Activated T-cell treated with anti-CD3 and anti-CD28 coated beads for 24 hours (primary cell): ENCODE measurements at places on chromosomes 11 and 22.
A peak's percentile ranks its signal among the peaks of the same experiment; 100 is the strongest.

- no peak for DNase-seq
Measured at GRCh38 chr11:67644042-67644441, 4.5 kb upstream of the TBX10 start.

GRCh38 chr11:66432597-66432996, 6.1 kb downstream of the MRPL11 start:
- no peak for DNase-seq

- DNase-seq: no peak
Measured at GRCh38 chr11:65997286-65997685, 4.7 kb downstream of the EIF1AD start.

DNA sequence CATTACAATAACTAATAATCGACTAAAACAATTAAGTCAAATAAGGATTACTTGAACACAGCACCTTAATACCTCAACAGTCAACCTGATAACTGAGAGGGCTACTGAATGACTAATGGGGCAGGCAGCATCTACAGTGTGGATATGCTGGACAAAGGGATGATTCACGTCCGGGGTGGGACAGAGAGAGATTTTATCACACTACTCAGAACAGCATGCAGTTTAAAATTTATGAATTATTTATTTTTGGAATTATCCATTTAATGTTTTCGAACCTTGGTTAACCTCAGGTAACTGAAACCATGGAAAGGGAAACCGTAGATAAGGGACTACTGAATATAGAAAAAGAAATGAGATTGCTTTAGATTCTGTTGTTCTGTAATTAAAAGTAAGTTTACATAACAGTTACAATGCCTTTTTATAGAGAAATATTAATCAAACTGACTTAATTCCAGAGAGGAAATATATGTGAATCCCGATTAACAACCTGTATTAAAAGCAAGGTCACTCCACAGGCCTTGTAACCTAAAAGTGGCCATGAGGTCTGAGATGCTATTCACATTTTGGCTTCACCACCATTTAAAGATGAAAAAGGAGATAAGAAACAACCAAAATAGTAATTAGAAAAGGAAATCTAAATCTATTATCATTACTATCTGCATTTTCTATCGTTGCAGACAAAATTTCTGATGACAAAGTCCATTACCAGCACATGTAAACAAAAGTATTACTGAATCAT, 119.0 kb upstream of the TP53AIP1 start:
- no peak for DNase-seq

DNA sequence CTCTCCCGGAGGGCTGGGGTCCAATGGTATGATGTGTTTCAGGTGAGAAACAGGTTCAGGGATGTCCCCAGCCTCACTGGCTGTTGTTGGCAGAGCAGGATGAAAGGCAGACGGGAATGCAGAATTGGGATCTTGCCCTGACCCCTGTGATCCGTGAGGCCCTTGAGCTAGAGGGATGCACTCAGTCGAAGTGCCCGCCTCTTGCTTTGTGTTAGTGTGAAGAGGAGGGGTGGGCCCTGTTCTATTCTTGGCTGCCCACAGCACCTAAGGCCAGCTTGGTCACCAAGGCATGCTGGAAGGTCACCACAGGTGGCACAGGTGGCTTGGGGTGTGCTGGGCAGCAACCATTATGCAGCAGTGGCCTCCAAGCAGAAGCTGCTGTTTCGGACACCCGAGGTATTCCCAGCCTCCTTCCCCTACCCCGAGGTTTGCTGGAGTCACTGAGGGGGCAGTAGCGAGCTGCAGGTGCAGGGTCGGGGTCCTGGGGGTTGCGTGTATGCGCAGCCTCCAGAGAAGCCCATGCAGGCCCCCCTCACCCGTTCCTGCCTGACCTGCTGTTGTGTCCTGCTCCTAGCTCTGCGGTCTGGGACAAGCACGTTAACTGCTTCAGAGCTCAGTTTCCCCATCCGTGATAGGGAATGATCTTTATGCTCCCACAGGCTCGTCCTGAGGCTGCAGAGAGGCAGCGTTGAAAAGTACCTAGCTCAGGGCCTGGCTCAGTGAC, 13.0 kb downstream of the LRP5 start:
- DNase-seq: no peak

DNA sequence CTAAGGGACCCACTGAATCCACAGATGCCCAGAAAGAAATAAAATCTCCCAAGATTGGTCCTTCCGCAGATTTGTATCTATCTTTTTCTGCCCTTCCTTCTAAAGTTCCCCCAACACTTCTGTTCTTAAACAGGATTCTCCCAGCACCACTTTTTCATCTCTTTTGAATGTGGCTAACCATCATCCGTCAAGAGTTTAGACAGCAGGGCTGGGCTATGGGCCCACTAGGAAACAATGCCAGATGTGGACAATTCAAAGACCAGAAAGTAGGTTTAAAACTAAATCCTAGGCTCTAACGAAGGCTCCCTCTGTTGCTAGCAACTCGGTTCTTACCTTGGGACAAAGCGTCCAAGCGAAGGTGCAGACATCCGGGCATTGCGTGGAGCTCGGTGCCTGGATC, 100.0 kb downstream of the AMBRA1 start:
- DNase-seq: no peak

- no peak for DNase-seq
Measured at GRCh38 chr11:80417681-80418080, 976.9 kb upstream of the TENM4 start.

DNA sequence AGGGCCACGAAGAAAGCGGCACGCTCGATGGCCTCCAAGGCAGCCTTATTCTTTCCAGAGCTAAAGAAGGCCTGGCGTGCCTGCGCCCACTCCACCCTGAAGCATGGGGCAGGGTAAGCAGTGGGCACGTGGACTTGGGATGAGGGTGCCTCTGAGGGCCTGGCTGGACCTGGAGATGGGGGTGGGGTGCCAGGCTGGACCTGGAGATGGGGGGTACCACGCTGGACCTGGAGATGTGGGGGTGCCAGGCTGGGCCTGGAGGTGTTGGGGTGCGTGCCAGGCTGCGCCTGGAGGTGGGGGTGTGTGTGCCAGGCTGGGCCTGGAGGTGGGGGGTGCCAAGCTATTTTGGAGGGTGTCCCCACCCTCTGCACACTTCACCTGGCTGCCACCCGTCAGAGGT, 5.3 kb downstream of the CPT1B start:
- no peak for DNase-seq

GRCh38 chr11:66860449-66860831, 3.6 kb downstream of the LRFN4 start:
- no peak for DNase-seq

DNA sequence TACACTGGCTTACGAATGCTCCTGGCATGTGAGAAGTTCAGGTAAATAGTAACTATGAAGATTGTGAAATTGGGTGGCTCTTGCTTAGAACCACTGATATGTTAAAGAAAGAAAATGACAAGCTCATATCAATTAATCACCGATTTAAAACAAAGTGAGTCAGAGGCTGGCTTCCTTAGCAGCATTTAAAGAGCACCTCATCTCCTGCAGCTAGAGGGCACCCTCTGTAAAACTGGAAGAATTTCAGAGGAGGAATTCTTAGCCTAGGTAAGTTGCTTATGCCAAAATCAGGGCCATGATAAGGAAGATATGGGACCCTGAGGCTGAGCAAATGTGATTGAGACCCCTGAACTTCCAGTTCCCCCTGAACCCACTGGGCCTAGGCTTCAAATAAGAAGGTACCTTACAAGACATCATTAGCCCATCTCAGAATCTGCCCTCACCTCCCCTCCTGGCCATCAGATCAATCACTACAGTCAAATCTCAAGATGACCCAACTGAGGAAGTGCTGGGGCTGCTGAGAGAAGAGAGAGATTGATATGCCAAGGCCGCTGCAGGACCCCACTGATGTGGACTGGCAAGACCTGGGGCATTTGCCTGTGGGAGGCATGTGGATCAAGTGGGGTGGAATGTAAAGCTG, 8.6 kb upstream of the CD3E start:
- DNase-seq: peak; percentile 44

DNA sequence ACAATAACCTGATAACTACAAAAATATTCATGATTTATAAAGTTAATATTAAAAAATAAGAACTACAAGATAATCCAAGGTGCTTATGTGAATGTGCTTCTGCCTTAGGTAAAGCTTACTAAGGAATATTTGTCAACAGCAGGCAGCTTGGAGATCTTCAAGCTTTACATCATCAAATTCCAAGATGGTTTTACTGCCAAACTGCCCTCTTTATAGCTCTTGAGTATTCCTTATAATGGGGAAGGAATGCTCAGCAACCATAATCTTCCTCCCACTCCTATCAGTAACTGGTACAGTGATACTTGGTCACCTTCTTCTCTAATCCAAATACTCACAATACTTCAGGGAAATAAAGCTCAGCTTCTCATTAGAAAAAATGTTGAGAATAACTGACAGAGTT, 30.1 kb downstream of the SBF2 start:
- DNase-seq: no peak

GRCh38 chr11:88435415-88435814, 97.9 kb upstream of the CTSC start:
- no peak for DNase-seq

GRCh38 chr11:133821776-133822175, 23.5 kb downstream of the SPATA19 start:
- DNase-seq: no peak

GRCh38 chr11:10592331-10592730, 23.9 kb upstream of the LYVE1 start:
- DNase-seq: no peak

DNA sequence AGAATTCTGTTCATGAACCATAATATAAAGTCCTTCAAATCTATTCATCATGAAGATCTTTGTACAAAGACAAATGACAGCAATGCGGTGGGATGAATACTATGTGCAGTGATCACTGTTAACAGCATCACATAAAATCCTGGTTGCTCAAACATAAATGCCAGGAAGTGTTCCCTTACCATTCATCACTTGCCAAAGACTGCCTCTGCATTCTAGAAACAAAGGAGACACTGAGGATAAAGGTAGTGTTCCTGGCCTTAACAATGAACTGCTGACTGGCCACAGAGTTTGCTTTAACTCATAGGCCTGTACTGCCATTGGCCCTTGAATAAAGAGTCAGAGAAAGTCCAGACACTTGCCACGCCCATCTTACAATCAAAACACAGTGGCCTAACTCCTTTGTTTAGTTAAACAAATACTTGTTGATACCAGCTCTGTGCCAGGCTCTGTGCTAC, 29.5 kb downstream of the C2CD3 start:
- DNase-seq: no peak

DNA sequence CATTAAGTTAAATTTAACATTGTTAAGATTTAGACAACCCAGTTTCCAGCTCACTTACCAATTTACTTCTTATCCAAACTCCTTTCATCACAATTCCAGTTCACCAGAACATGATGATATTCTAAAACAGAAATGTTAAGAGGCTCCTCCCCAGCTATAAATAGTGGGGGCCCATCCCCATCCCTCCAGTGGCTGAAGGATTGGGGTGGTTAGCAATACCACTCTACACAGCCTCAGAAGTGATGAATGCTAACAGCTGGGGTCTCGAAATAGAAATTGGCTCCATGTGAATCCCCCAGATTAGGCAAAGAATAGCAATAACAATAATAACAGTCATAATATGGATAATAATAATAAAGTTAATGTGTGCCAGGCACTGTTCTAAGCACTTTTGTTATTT, 97.9 kb upstream of the NCAM1 start:
- DNase-seq: no peak

DNA sequence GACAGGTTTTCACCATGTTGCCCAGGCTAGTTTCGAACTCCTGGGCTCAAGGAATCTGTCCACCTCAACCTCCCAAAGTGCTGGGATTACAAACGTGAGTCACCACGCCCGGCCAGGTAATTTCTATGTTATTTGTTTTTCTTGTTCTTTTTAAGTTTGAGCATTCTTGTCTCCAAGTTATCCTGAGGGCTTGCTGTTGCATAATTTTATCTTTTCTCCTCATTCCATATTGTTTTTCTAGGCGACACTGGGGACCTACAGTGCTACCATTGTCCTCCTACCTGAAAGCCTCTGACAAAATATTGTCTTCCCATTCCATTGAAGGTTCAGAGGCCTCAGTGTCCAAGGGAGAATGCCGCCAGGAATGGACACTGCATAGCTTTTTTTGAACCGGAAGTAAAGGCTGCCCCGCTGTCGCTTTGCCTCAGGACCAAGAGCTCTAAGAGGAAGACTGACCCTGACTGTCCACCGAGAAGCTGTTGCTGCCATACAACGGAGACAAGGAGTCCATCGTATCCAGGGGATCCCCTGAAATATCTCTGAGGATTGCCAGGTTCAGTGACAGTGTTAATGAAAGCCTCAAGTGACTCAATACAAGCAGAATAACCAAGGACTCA, 9.7 kb downstream of the AP5B1 start:
- no peak for DNase-seq

- DNase-seq: no peak
Measured at GRCh38 chr22:48263791-48264351, 1501.4 kb downstream of the TBC1D22A start.

DNA sequence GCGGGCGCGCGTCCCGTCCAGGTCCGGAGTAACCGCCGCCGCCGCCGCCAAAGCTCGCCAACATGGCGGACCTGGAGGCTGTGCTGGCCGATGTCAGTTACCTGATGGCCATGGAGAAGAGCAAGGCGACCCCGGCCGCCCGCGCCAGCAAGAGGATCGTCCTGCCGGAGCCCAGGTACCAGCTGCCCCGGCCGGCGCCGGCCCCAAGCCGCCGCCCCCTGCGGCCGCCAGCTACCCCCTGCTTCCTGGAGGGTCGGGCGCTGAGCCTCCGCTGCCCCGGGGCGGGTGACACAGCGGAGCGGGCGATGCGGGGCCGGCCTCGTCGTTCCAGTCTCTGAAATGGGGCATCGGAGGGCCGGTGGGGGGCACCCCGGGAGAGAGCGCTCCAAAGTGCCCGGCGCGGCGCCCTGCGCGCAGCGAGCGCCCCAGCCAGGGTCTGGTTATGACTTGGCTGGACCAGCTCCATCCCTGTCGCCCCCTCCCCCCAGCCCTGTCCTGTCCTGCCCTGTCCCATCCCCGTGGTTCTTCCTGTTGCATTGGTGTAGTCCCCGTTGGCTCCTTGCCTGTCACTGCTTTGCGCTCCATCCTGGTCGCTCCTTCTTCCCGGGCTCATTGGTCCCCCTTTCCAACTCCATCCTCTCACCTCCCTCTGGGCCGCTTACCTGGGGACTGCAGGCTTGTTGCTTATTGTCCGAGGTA, 653 bp downstream of the GRK3 start:
- DNase-seq: no peak

GRCh38 chr11:47466701-47467250, 17.8 kb upstream of the RAPSN start:
- no peak for DNase-seq

- DNase-seq: no peak
Measured at GRCh38 chr11:47891886-47892285, 43.7 kb upstream of the NUP160 start.

DNA sequence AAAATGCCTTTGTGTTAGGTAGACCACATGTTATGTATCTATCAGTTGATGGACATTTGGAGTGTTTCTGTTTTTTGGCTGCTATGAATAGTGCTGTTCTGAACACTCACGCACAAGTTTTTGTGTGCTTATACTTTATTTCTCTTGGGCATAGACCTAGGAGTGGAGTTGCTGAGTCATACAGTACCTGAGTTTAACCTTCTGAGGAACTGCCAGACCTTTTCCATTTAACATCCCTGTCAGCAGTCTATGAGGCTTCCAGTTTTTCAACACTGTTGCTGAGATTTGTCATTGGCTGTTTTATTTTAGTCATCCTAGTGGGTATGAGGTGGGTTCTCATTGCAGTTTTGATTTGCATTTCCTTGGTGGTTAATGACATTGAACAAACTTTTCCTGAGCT, 4.4 kb downstream of the CTTN start:
- DNase-seq: no peak
